ENCODE measurements at places on chromosomes 2 and 18. TPM values are rescaled to one million over a fixed set of nuclear protein-coding genes. Genes with fewer than 3 reads are reported as not detected.

GRCh38 chr2:207481924-207482323 lies 47.8 kb upstream of the CREB1 start:
- DNase-seq: no peak

GRCh38 chr2:186918495-186918894 lies 69.5 kb upstream of the ZSWIM2 start:
- no peak for DNase-seq

GRCh38 chr2:239729681-239730566 lies 295.2 kb downstream of the NDUFA10 start:
- no peak for DNase-seq

GPR155 gene
- polyA plus RNA-seq: 6.0 TPM

DNA sequence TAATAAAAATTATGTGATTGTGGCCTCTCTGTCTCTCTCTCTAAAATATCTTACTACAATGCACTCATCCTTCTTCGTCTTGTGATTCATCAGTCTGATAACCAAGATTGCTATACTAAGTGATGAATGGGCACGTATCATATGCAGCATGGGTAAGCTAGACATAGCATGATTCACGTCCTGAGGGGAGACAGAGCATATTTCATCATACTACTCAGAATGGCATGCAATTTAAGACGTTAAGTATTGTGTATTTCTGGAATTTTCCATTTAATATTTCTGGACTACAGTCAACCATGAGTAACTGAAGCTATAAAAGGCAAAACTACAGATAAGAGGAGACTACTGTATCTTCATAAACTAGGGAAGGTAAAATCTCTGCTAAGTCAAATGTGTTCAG lies 97.0 kb upstream of the CD226 start:
- no peak for DNase-seq

RAB6C gene
- polyA plus RNA-seq: not detected

GRCh38 chr2:58376592-58376991 lies 135.5 kb upstream of the FANCL start:
- DNase-seq: no peak

- no peak for DNase-seq
Measured at GRCh38 chr2:9285921-9286320, 79.3 kb downstream of the ASAP2 start.

- no peak for DNase-seq
Measured at GRCh38 chr2:10372203-10372861, 69.6 kb downstream of the HPCAL1 start.

DNA sequence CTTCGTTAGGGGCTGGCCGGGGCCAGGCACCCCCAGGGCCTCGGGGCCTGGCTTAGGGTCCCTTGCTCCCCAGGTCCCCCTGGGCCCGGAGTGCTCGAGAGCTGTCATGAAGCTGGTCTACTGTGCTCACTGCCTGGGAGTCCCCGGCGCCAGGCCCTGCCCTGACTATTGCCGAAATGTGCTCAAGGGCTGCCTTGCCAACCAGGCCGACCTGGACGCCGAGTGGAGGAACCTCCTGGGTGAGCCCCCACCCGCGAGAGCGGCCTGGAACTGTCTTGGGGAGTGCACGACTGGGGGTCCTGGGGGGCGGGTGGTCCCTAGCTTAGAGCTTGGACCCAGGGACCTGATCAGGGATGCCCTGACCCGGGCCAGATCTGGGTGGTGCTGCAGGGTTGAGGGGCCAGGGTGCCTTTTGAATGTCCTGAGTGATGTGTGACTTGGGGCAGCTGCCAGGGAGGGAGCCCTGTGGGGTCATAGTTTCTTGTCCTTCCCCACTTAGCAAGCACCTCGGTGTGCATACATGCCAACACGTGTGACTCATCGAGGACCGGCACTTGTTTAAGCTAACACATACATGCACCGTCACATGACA lies 27.9 kb downstream of the GPC1 start:
- no peak for DNase-seq

SLC9A2 gene
- 5.7 TPM for polyA plus RNA-seq

DNA sequence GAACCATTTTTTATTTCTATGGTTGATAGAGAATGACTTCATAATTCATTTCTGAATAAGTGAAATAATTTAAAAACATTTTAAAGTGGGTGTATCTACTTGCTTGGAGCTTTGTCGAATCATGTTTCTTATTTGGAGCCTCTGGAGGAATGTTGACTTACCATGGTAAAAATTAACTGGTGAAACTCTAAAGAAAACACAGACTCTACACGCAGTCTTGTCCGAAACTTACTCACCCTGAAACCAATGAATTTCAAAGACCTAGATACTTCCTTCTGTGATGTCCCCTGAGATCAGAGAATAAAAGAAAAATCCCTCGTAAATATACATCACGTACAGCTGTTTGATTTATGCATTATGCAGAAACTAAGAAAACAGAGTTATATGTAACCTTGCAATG lies 665.2 kb upstream of the NRXN1 start:
- no peak for DNase-seq

MARCO gene
- polyA plus RNA-seq: not detected

SLC30A3 gene
- polyA plus RNA-seq: 5.5 TPM

- no peak for DNase-seq
Measured at GRCh38 chr2:240646176-240646899, 21.1 kb downstream of the GPR35 start.

RNPEPL1 gene
- 27.7 TPM for polyA plus RNA-seq

CAD gene
- 42.0 TPM for polyA plus RNA-seq

GRCh38 chr2:3601561-3602271 lies 6.8 kb downstream of the COLEC11 start:
- no peak for DNase-seq

GRCh38 chr18:63319383-63320122 lies at the start of gene BCL2:
BCL2 (minus strand) TSS chr18:63319769.
- no peak for DNase-seq

- no peak for DNase-seq
Measured at GRCh38 chr2:227370092-227370491, 9.0 kb downstream of the TM4SF20 start.

DNA sequence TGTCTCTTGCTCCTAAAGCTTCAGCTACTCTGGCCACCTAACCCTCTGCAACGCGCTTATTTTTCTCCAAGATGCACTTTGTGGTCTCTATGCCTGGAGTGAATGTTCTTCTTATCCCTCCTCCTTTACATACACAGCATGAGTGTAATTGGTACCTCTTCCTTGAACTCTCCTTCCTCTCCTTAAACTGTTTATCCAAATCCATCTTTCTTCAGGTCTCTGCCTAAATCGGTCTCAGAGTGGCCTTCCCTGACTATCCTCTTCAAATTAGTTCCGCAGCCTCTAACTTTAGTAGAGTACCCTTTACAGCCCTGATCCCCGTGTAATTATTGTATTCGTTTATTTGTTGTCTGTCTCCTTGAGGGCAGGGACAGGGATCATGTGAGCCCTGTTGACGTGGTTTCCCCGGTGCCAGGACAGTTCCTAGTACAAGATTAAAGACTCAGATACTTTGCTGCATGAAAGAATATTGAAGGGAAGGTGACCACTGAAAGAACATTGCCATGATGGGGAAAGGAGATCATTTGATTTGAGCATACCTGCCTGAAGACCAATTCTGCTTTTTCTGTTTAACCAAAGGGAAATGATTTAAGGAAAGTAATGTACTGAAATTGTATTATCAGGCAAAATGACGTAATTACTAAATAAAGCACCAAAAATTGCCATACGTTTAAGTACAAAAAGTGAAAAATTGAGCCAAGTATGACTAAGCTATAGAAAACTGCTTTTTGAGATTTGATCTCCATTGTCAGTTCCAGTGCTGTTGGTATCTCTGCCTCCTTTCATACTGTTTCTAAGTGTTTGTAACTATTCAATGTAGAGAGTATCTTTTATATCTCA lies 1.2 kb downstream of the CNOT9 start:
- DNase-seq: peak; percentile 10

GRCh38 chr18:79507546-79508480 lies 112.1 kb downstream of the NFATC1 start:
- no peak for DNase-seq

AGPS gene
- polyA plus RNA-seq: 51.4 TPM

PPP1R1C gene
- 1.8 TPM for polyA plus RNA-seq

DNA sequence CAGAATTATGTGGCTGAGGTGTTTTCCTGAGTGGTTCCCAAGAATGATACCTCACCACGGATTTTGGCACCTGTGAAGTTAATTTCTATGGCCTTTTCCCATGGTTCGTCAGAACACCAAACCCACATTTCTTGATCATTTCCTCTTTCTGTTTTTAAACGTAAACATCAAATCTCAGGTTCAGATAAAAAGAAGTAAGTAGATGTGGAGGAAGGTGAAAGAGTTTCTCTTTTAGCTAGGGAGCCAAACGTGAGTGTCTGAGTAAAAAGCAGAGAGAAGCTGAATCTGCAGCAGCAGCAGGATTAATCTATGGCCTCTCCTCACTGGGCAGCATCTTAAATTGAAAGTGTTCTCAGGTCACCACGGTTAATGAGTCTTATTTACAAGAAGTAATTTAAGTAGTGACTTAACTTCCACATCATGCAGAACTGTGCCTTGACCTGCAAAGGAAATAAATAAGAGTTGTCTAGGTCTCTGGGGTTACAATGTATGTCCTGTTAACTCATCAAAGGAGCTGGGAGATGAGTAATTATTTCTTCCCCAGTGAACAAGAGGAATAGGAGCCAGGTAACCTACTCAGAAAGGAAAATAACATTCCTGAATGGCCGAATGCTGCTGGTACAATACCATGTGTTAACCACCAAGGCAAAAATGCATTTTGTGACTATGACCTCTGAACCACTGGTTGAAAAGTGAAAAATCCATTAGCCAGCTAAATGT lies 139.6 kb upstream of the NETO1 start:
- peak; percentile 5 for DNase-seq

GRCh38 chr18:69817335-69817940 lies 130.2 kb downstream of the CD226 start:
- DNase-seq: peak; percentile 16

DNA sequence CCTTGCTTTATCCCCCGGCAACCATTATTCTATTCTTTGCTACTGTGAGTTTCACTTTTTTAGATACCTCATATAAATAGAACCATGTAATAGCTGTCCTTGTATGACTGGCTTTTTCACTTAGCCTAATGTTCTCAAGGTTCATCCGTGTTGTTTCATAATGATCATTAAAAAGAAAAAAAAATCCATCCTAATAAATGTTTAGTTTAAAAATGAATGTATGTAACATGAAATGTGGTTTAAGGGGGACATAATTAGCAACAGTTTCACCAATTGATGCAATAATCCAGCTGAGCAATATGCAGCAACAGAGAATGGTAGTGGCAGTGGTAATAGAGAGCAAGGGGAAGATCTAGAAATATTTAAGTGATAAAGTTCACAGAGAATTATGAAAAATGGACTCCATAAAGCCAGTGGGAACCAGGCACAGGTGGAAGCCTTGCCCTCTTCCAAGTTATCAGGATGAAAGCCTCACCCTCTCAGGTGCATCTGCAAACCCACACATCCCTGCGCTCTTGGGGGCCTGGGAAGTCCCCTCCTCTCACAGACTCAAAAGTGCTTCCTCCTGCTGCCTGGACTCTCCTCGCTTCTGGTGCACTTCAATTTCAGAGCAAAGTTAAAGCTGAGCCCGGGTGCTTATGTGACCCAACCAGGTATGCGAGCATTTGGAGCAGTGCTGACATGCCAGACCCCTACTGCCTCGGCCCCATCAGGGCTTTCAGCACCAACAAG lies 1403.3 kb upstream of the SLC39A10 start:
- DNase-seq: no peak

SNED1 gene
- polyA plus RNA-seq: 7.4 TPM

GRCh38 chr2:72824224-72824842 lies 1.5 kb downstream of the EXOC6B start:
- DNase-seq: no peak

- no peak for DNase-seq
Measured at GRCh38 chr2:156687715-156688114, 251.5 kb downstream of the GPD2 start.

GRCh38 chr2:121944072-121944831 lies 188.8 kb downstream of the TSN start:
- DNase-seq: no peak

DNA sequence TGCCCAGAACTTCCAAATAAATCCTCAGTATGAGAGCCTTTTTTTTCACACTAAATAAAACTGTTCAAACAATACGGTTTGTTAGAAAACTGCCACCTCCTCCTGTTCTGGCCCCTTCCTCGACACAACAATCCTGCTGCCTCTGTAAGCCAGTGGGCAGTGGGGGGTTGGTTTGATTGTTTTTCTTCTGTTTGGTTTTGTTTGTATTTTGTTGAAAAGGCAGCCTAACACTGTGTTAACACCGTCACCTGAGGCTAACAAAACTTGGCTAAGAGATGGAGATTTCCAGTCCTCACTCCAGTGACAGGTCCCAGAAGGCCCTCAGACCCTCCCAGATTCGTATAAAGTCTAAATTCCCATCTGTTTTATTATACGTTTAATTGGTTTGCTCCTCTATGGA lies 402.1 kb downstream of the ZNF521 start:
- DNase-seq: no peak

- no peak for DNase-seq
Measured at GRCh38 chr2:120934574-120935338, 199.1 kb downstream of the GLI2 start.

GRCh38 chr2:62526531-62527381 lies 20.8 kb upstream of the TMEM17 start:
- no peak for DNase-seq

- no peak for DNase-seq
Measured at GRCh38 chr2:9230881-9231280, 24.3 kb downstream of the ASAP2 start.

ASPRV1 gene
- polyA plus RNA-seq: 3.9 TPM

Data from right renal cortex interstitium (tissue), 3 donors.